Activated T-cell treated with anti-CD3 and anti-CD28 coated beads, Interleukin-2, amount 50 U/mL, for 72 hours (primary cell): ENCODE measurements at places on chromosomes 13 and 19. TPM values are rescaled to one million over a fixed set of nuclear protein-coding genes. Genes with fewer than 3 reads are reported as not detected.

- no peak for DNase-seq
Observed at GRCh38 chr13:106234636-106235035, 300.8 kb downstream of the EFNB2 start.

DNA sequence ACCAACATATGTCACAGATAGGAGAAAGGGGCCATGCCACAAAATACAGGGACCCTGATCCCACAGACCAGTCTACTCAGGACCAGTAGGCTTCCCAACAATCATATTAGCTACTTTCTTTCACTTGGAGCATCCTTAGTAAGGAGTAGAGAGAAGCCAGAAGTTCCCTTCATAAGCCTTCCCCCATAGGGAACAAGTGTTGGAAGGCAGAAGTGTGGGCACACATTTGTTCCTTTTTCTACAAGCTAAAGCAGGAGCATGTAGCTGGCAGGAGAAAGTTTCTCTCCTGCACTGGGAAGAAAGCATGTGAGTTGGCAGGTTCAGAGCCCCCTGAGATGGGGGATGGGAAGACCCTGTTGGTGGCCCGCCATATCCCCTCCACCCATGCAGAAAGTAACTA is 165.4 kb downstream of the KCTD12 start:
- no peak for DNase-seq

DNA sequence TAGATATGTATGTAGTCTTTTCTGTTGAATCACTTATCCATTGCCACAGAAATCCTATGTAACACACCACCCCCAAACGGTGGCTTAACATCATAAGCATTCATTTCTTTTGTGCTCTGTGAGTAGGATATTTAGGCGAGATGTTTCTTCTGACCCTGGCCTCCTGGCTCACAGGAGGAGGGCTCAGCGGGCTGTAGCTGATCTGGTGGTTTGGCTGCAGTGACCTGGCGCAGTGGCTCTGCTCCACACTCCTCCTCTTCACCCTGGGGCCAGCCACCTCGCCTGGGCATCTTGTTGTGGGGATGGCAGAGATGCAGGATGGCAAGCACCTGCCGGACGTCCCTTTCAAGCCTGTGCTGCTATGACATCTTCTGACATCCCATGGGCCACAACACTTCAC is 147.1 kb upstream of the IRS2 start:
- no peak for DNase-seq

GRCh38 chr13:22599156-22599555 is 581.6 kb upstream of the SGCG start:
- no peak for DNase-seq

GRCh38 chr19:48511800-48512503 is at the start of gene LMTK3:
TSS of gene LMTK3 (minus strand) at chr19:48511835. CDS start at chr19:48511576, 259 bp downstream.
- DNase-seq = peak; percentile 80

DNA sequence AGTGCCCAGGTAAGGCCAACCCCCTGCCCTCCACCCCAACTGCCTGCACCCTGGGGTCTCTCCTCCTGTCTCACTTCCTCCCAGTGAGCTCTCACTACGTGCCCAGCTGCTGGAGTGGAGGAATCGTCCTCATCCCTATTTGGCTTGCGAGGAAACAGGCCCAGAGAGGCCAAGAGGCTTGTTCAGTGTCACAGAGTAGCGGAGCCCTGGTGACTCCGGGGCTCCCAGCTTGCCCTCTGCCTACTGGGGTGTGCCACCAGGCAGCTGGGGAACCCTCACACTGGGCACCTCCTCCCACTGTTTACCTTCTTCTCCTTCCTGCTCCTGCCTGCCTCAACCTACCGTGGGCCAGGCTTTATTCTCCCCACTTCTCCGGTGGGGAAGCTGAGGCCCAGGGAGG is 5.6 kb downstream of the TMED1 start:
- DNase-seq = no peak

- peak; percentile 40 for DNase-seq
Observed at GRCh38 chr19:50794074-50794875, 4.1 kb downstream of the ACP4 start.

- no peak for DNase-seq
Observed at GRCh38 chr19:16894080-16894479, 5.3 kb downstream of the F2RL3 start.

- DNase-seq = no peak
Observed at GRCh38 chr13:30690282-30691188, 44.8 kb upstream of the ALOX5AP start.

DNA sequence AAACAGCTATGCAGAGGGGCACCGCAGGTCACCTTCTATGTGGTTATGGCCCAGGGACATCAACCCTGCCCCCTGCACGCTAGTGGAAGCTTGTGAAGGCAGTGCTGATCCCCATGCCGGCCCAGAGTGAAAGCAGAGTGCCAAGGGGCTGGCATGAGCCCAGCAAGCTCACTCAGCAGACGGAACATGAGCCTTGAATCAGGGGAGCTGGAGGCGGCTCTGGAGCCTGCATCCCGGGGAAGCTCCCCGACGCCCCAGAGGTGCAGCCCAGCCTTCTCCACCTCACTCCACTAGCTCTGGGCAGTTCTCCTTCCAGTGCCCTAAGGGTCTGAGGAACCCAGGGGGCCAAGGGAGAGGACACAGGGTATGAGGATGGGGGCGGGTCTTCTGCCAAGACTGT is 19.0 kb upstream of the ISYNA1 start:
- DNase-seq = no peak

- DNase-seq = no peak
Observed at GRCh38 chr19:3102239-3103140, 8.3 kb downstream of the GNA11 start.

- no peak for DNase-seq
Observed at GRCh38 chr13:86992251-86992650, 678.9 kb upstream of the SLITRK5 start.

- DNase-seq = no peak
Observed at GRCh38 chr13:99517984-99518383, 16.7 kb downstream of the TM9SF2 start.

DNA sequence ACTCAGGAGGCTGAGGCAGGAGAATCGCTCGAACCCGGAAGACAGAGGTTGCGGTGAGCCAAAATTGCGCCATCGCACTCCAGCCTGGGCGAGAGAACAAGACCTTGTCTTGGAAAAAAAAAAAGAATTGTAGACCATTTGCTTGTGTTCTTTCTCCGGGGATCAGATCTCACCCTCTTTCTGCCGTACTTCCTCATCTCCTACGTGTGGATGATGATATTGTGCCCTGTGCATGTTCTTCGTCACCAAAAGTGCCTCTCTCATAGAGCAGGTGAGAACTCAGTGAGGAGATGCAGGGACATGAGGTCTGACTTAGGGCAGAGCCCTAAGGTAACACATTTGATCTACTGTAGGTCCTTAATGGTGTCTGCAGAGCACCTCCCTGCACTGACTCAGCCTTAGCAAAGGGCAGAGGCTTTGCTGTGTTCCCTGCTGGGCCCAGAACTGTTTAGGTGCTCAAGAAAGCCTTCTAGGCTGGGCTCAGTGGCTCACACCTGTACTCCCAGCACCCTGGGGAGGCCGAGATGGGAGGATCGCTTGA is 1.3 kb downstream of the APOC2 start:
- no peak for DNase-seq

DNA sequence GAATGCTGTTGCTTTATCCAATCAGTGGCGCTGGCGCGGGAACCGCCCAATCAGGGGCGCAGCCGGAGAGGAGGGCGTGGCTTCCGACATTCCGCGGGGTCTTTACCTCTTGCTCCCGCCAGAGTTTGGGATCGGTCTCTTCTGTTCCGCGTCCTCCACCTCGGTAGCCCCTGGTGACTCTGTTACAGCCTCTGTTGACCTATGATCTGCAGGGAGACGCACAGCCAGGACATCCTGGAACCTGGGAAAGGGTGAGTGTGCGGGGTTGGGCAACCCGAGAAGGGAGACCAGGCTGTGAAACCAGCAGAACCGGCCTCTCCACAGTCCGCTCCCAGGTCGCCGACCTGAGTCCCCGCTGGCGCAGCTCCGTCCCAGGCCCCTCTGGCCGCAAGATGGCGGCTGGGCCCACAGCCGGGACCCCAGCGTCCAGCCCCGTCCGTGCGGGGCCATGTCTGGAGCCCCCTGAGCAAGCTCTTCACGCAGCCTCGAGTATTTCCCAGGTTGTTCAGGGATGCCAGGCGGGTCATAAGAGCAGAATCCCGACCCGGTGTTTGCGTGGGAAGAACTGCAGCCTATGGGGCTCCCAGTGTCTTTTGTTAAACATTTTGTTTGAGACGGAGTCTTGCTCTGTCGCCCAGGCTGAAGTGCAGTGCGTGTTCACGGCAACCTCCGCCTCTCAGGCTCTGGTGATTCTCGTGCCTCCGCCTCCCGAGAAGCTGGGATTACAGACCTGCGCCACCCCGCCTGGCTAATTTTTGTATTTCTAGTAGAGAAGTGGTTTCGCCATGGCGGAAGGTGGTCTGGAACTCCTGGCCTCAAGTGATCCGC is 4.4 kb upstream of the ZNF681 start:
- peak; percentile 85 for DNase-seq

DNA sequence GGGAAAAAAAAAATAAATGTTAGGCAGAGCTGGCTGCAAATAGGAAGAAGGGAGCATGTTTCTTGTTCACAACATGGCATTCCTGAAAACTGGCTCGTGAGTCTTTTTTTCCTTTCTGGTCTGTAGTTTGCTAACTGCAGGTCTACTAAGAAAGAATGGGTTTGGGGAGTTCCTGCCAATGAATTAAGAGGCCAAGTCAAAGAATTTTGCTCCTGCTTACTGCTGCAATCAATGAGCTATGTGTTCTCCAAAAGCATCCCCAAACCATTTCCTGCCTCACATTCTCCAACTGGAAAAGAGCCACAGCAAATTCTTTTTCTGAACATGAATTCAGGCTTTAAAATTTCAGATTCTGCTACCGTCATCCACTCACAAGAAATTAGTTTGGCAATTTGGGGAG is 88.6 kb downstream of the DCT start:
- no peak for DNase-seq

DNA sequence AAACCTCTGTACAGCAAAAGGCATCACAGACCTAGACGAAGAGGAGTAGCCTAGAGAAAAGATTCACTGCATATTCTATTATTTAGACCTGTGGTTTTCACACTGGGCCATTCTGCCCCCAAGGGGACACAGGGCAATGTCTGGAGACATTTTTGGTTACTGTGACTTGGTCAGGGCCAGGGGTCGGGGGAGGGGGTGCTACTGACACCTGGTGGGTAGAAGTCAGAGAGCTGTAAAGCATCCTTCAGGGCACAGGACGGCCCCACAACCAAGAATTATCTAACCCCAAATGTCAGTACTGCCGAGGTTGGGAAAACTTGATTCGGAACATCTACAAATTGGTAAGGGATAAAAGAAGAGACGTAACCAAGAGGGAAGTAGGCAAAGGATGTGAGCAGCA is 11.3 kb downstream of the ELAVL1 start:
- DNase-seq = no peak

GRCh38 chr13:79973533-79973963 is 367.4 kb downstream of the SPRY2 start:
- DNase-seq = no peak

GRCh38 chr19:28213470-28214082 is 999.4 kb downstream of the UQCRFS1 start:
- DNase-seq = no peak

GRCh38 chr13:48709213-48709612 is 55.5 kb downstream of the CYSLTR2 start:
- no peak for DNase-seq

- no peak for DNase-seq
Observed at GRCh38 chr13:99505814-99506269, 4.6 kb downstream of the TM9SF2 start.

DNA sequence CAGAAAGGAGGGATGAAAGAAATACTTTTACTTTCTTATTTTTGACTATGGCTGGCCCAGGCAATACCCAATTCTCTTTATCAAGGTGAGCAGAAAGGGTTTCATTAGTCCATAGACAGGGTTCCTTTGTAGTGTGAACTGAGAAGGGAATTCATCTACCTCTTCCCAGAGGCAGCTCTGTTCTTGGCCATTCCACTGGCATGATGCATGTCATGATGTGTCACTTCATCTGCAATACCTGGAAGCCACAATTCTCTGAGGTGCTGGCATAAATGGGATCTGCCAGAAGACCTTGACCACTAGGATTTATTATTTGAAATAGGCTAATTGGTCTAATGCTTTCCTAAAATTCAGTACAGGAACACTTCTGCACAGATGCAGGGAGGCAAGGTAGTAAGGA is 542.8 kb downstream of the RFC3 start:
- no peak for DNase-seq

DNA sequence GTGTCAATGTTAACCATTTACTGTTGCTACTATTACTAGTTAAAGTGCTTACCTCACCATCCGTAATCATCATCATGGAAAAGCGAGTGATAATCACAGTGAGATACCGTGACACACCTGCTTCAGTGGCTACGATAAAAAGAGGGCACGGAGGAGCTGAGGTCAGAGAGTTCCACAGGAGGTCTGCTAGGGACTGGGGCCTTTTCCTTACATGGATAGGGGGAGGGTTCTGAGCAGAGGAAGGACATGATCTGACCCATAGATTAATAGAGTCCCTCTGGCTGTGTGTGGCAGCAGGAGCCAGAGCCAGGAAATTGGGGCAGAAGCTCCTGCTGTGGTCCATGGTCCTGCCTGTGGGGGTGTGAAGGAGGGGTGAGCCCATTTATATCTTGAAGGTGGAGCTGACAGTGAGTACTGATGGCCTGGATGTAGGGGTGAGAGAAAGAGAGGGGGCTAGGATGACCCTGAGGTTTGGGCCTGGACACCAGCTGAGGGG is 136.7 kb downstream of the SIPA1L3 start:
- DNase-seq = no peak

GRCh38 chr13:98848746-98849145 is 96.3 kb upstream of the SLC15A1 start:
- DNase-seq = no peak

SPRED3 gene
- 1.7 TPM for total RNA-seq

ZNF578 gene
- total RNA-seq = 0.93 TPM

NXNL1 gene
- not detected for total RNA-seq

SYT3 gene
- 0.41 TPM for total RNA-seq

ZNF229 gene
- 2.7 TPM for total RNA-seq

SHISA7 gene
- 0.17 TPM for total RNA-seq

PSG1 gene
- total RNA-seq = not detected

STK11 gene
- total RNA-seq = 81.5 TPM

PTOV1 gene
- total RNA-seq = 63.8 TPM

EFNB2 gene
- 0.23 TPM for total RNA-seq

CA11 gene
- 10.5 TPM for total RNA-seq

ZNF302 gene
- total RNA-seq = 20.7 TPM

MYH14 gene
- not detected for total RNA-seq

OR10H1 gene
- not detected for total RNA-seq
